COLO829 (cell line): ENCODE measurements at places on chromosomes 7 and 10.

GRCh38 chr10:99965700-99966099 lies 44.0 kb downstream of the DNMBP start:
- no peak for DNase-seq

GRCh38 chr7:54841772-54842697 lies 83.0 kb upstream of the SEC61G start:
- DNase-seq: no peak

- DNase-seq: no peak
Observed at GRCh38 chr10:70323138-70323696, 39.4 kb upstream of the NPFFR1 start.

DNA sequence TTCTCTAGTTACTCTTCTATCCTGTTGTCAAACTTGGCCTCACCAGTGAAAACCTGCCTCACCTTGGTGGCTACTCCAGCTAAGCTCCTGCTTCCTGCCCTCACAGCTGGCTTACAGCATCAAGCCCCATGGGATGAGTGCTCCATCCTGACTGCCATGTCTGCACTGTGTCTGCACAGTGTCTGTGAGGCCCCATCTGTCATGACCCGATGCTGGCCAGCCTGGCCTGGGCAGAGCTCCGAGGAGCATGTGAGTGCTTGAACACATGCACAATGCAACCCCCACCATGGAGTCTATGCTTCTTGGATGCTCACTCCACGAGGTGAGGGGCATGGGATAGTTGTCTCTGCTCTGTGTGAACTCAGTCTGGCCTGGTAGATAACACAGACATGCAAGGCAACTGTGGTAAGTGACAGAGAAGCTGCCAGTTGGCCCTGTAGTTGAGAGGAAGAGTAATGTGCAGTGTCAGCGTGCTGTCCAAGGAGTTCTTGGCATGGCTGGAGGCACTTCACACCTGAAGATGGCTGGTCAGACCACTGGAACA lies 207.1 kb upstream of the ZNF32 start:
- DNase-seq: no peak

- no peak for DNase-seq
Observed at GRCh38 chr10:78802866-78803265, 265.9 kb upstream of the ZMIZ1 start.

DNA sequence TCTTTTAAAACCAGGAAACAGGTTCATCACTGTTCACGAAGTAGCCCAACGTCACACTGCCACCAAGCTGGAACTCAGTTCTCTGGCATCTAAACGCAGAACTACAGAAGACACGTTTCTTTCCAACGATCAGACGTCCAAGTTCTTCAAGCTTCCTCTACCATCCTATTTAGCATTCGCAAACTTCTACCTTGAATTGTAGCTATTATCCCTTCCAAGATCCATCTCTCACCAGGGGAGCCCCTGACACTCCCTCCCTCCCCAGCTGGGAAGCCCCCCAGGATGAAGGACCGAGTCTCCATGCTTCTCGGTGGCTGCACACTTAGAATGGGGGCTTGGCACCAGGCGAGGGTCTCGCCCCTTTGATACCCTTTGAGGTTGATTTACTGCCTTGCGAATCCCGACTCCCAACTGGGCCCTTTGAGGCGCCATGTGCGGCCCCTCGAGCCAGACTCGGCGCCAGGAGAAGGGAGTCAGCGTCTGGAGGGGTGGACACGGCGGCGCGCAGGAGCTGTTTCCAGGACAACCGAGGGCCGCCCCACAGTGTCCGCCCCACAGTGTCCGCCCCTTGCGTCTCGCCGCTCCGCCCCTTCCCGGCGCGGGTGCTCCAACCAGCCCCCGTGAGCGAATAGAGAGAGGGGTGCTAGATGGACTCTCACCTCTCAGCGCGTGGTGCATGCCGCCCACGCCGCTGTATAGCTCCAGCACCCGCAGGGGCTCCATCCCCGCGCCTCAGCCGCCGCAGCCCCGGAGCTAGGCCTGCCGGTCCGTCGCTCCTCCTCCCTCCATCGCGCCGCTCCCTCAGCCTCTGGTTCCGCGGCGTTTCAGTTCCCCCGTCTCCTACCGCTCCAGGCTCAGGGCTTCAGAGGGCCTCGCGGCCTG lies at the start of gene TRDMT1:
Gene TRDMT1, minus strand, starts transcription at position 761 of the 882 bp plus-strand sequence. Its CDS starts 38 bp downstream, at position 723.
- DNase-seq: peak; percentile 77

DNA sequence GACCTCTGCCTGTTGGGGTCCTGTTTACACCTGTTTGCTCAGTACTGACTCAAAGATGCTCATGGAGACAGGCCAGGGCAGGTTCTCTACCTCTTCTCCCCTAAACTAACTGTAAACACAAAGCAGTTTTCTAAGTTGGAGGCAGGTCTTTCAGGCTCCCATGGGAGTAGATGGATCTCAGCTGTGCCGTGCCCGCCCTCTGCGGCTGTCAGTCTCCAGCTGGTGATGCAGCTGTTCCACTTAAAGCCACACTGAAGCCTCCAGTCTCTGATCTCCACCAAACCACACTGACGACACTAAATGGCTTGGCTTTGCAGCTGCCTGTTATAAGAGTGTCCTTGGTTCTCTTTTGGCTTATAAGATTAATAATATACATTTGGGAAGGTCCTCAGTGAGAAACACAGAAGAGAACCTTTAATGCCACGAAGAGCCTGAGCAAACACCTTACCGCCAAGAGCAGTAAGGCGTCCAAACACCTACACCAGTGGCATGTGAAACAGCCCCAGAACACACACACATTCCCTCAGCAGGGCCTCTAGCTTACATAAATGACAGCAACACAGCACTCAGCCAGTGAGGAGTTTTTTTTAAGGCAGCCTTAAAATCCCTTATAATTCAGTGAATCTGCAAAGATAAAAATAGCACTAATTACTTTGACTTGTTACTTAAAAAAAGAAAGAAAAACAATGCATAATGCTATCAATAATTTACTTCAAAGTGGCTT lies 60.4 kb upstream of the KCNIP2 start:
- DNase-seq: no peak

DNA sequence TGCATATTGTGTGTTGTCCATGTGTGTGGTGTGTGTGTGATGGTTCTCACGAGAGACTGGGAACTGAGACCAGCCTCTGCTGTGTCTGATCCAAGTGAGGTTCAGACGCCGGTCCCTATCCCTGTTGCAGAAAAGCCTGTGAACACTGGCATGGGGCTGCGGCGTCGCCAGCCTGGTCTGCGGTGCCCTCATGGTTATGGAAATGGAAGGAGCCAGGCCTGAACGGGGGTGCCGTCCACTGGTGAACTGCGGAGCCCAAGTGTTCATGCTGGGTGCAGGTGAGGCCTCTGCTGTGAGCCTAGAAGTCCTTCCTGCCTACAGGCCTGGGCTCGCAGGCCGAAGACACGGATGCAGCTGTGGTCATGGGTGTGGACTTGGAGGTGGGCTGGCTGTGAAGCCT lies 18.7 kb upstream of the NCAPG2 start:
- DNase-seq: no peak

DNA sequence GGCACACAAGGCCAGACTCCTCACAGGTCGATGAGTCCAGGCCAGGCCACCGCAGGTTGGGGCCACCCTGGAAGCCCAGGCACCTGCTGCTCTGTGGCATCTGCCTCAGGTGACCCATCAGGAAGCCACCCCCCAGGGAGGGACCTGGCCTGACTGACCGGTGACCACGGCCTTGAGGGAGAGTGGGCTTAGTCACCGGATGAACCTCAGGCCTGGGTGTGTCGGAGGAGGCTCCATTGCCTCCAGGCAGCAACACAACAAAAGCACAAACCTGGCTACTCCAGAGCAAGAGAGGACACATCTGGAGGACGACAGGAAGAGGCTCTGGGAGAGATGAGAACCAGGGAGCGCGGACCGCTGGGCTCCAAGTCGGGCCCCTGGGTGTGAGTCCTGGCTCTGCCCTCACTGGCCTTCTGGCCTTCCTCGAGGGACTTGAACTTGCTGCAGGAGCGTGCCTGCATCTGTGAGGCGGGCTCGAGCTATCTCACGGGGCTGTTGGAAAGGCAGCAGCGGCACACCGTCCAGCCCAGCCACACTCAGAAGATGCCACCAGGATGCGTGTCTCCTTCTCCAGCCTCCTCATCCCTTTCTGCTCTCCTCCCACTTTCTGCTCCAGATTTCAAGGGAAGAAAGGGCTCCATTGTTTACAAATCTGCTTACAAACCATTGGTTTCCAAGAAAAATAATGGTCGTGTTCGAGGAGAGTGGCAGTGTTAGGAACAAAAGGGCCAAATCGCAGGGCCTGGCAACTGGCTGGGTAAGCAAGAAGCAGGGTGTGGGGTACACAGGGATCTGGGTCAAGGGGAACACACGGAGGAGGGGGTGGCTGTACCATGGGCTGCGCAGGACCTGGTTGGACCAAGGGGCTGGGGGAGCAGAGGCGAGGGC lies 152.9 kb downstream of the ADAM12 start:
- DNase-seq: peak; percentile 80

DNA sequence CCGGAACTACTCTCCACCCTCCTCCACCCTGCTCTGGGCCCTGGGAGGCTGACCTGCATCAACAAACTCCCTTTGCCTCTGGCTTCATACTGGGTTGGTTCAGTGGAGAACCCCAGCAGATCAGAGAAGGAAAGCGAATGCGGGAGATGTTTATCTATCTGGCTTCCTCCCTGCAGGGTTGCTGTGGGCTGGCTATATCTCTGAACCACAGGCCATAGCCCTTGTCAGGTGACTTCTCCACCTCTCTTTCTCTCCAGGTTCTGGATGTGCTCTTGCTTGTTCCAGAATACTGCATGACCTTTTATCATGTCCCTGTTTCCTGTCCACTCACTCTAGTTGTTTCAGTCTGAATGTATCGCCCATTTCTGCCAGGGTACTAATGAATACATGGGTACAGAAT lies 51.7 kb upstream of the IFRD1 start:
- no peak for DNase-seq

- DNase-seq: no peak
Observed at GRCh38 chr7:157498657-157499056, 161.9 kb downstream of the DNAJB6 start.

DNA sequence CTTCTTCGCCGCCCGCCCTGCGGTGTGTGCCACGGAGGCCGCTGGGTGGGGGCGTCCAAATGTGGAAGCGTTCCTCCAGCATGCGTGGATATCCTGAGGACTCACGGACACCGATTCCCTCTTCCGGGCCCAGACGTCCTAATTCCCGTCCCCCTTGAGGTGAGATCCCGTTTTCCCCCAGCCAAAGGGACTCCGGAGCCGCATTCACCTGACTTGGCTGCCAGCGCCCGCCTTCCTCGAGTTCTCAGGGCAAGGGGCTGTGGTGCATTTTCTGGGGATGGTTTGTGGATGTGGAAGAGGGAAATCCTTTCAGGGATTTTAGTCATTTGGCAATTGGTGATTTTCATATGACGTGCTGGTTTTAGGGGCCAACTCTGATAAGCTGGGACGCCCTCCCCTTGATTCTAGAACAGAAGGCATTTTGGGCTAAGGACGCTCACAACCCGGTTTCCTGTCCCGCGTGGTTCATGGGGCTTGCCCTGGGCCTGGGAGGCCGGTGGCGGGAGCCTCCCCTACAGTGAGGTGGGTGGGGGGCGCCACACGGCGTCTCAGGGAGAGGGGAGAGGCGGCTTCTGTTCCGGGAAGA lies 165.4 kb downstream of the ACTR3B start:
- no peak for DNase-seq

- DNase-seq: no peak
Observed at GRCh38 chr7:147321504-147321903, 1204.9 kb downstream of the CNTNAP2 start.

- no peak for DNase-seq
Observed at GRCh38 chr7:115585015-115585718, 445.4 kb downstream of the TFEC start.

- DNase-seq: no peak
Observed at GRCh38 chr10:15483215-15484075, 112.4 kb upstream of the FAM171A1 start.

- DNase-seq: no peak
Observed at GRCh38 chr7:98662289-98662688, 45.2 kb downstream of the NPTX2 start.

DNA sequence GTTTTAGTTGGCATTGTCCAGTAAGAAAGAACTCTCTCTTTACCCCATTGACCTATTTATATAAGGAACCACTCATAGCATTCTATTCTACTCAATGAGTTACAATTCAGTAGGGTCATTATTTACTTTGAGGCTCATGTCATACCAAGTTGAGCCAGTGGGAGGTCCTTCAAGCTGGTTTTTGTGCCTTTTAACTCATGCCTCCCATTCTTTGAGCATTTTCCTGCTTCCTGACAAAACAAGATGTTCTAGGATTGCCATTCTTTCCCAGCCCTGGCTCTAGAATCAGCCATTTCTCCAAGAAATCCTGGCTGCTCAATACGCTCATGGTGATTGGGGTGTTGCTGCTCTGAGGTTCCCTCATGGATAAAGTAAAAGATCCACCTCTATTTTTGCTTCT lies 250.1 kb downstream of the ABCA13 start:
- peak; percentile 22 for DNase-seq

- DNase-seq: no peak
Observed at GRCh38 chr7:30721211-30721610, 30.7 kb upstream of the INMT start.

GRCh38 chr7:45700556-45700955 lies 126.4 kb downstream of the ADCY1 start:
- no peak for DNase-seq

GRCh38 chr7:91228927-91229558 lies 35.2 kb upstream of the FZD1 start:
- DNase-seq: peak; percentile 22

GRCh38 chr7:1537535-1538412 lies 7.3 kb downstream of the MAFK start:
- DNase-seq: peak; percentile 76

DNA sequence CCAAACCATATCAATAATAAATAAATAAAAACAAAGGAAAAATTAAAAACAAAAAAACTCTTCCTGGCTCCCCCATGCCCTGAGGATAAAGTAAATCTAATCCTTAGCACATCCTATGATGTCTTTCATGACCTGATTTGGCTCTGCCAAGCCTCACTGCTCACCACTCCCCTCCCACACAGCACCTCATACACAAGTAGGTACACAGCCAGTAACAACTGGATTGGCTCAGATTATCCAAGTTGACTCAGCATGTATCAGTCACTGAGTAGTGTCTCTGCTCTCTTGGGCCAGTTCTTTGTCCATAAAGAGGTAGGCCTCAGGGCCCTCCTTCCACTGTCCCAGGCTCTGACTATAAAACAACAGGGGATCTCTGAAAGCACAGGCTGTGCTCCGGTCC lies 99.6 kb downstream of the STRA8 start:
- DNase-seq: no peak

- no peak for DNase-seq
Observed at GRCh38 chr10:16439295-16439694, 2.5 kb downstream of the PTER start.

DNA sequence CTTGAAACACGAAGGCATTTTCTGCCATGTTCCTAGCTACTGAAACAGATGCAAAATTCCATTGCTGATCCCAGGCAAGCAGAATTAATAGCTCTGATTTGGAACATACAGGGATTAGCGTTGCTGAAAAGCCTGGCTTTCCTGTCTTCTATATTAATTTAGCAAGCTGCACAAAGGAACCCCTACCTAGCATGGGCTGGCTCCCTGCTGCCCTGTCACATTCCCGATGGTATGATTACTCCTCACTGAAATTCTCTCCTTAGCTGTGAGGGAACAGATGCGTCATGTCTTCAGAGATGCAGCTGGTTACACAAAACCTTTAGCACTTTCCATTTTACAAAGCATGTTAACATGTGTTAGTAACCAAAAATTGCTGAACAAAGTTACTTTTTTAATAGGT lies 878.9 kb downstream of the TYW1 start:
- DNase-seq: no peak
